Activated naive CD4-positive, alpha-beta T cell (primary cell): ENCODE measurements at places on chromosomes 1 and 21.

DNA sequence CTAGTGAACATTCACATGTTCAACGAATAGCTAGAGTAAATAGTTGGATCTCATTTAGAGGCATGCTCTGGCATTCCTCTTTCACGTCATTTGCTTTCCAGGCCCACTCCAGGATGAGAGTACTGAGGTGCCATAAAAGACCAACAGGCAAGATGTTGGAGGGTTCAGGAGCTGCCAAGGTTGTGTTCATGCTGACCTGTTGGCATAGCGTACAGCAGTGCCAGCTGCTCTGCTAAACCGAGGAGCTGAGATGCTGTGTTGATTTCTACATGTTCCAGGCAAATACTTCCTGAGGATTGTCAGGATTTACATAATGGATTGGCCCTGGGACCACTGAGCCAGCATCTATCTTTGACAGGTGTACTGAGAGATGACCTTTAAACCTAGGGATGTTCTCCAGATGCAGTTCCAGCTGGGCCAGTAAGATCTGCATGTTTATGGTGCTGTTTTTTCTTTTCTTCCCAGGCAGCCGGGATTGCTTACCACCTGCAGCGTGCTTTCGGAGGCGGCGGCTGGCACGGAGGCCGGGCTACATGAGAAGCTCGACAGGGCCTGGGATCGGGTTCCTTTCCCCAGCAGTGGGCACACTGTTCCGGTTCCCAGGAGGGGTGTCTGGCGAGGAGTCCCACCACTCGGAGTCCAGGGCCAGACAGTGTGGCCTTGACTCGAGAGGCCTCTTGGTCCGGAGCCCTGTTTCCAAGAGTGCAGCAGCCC is 66.9 kb downstream of the DISC1 start:
- DNase-seq = no peak

GRCh38 chr1:18722270-18722669 is 91.6 kb downstream of the PAX7 start:
- no peak for DNase-seq

DNA sequence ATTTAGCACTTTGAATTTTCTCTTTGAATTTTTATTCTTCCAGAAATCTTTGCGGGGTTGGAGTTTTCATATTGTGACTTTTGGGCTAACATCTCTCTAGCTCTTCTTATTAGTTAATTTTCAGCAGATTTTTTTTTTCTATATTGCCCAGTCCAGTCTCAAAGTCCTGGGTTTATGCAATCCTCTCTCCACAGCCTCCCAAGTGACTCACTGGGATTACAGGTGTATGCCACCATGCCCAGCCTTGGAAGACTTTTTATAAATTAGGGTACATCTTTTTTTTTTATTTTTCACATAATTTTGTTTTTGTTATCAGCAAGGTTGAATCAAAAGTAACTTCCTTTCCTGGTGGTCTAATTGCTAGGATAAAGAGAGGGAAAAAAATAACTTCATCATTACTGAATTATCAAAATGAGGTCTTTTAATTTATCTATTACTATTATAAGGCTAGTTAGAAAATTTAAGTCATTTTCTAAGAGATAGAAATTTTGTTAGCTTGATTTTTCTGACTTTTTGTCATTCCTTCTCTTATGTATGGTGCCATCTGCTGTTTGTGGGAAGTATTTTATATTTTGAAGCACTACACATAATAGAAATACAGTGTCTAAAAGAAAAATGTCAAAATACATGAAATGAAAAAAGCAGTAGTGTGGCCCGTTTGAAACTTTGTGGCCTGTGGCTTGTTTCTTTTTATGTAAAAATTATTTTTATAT is 273.4 kb upstream of the CACYBP start:
- no peak for DNase-seq

DNA sequence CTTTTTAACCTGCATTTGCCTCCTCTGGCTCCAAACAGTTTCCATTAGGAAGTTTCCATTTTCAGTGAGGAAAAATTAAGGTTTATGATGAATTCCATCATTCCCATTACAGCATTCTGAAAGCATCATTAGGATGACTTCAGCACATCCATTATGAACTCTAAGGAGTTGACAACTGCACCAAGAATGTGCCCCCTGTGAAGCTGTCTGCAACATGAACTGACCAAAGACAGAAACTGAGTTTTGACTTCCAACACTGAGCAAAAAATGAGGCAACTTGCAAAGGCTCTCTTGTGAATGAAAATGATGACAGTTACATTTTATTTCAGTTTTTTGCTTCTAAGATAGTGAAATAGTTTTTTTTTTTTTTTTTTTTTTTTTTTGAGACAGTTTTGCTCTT is 18.3 kb upstream of the KCNE1 start:
- DNase-seq = no peak

DNA sequence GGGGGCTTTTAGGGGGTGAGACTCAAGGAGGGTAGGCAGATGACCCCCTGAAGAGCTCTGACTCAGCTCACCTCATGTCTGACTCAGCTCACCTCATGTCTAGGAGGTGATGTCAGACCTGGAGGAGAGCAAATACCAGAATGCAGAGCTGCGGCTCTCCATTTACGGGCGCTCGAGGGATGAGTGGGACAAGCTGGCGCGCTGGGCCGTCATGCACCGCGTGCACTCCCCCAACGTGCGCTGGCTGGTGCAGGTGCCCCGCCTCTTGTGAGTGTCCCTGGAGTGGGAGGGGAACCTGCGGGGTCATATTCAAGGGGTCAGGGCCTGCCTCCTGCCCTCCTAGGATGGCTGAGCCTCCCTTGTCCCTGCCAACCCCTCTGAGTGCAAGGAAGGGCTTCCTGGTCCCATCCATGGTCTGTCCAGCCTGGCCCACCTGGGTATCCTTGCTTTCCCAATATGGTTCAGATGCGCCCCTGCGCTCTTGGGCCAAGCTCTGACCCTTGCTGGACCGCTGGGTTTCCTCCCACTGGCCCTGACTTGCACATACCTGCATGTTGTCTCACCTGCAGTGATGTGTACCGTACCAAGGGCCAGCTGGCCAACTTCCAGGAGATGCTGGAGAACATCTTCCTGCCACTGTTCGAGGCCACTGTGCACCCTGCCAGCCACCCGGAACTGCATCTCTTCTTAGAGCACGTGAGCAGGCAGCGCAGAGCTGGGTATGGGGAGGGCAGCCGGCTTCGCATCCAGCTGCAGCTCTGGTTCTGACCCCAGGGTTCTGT is 9.1 kb downstream of the AMPD2 start:
- DNase-seq = no peak

GRCh38 chr1:63904826-63905225 is 131.0 kb downstream of the ROR1 start:
- DNase-seq = no peak

DNA sequence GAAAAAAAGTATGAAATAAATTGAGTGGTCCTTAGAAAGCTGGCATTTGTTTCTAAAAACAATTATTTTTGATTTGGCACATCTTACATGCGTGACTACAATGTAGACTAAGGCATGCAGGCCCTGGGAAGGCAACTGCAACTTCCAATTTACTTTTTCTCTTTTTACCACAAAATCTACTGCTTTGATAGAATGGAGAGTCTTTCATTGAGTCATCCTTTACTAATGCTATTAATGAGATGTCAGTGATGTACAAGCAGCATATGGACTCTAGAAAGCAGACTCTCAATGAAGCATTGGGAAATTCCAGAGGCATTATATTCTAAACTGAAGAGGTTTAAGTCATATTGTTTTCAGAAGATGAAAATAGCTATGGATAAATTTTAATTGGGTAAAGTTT is 29.6 kb upstream of the PRRX1 start:
- DNase-seq = no peak

DNA sequence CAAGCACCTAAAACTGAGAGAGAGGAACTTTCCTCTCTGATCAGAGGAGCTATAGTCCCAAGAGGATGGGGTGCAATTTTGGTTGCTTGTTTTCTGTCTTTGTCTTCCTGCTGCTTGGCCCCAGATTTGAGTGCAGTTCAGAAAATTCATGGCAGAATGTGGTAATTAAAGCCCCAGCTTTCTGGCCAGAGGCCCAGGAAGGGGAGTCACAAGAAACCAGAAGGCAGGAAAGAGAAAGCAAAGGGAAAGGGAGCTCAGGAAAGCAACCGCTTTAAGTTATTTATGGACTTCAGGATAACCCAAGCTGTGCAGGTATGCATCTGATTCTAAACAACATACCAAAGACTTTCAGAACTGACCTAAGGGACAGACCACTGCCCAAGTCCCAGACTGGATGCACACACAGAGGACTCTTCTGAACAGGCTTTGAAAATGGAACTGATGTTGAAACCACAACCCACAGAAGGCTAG is 88.8 kb downstream of the ST3GAL3 start:
- DNase-seq = no peak

GRCh38 chr1:233480198-233480597 is 133.7 kb upstream of the KCNK1 start:
- DNase-seq = no peak

- DNase-seq = no peak
These were observed 37.4 kb downstream of the MAP3K21 start for GRCh38 chr1:233364695-233365539.

DNA sequence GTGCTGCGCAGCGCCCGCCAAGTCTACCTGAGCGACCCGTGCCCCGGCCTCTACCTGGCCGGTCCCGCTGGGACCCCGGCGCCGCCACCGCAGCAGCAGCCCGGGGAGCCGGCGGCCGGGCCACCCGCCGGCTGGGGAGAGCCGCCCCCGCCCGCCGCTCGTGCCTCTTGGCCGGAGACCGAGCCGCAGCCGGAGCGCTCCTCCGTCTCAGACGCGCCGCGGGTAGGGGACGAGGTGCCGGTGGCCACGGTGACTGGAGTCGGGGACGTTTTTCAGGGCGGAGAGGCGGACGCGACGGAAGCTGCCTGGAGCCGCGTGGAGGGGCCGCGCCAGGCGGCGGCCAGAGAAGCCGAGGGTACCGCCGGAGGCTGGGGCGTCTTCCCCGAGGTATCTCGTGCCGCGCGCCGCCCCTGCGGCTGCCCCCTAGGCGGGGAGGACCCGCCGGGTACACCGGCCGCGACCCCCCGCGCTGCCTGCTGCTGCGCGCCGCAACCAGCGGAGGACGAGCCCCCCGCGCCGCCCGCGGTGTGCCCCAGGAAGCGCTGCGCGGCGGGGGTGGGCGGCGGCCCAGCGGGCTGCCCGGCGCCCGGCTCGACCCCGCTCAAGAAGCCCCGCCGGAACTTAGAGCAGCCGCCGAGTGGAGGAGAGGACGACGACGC is 646 bp downstream of the IER5 start:
- peak; percentile 33 for DNase-seq

- DNase-seq = no peak
These were observed 23.5 kb upstream of the CR2 start for GRCh38 chr1:207430602-207431001.

GRCh38 chr1:205925736-205926135 is 17.5 kb downstream of the SLC26A9 start:
- no peak for DNase-seq

- DNase-seq = no peak
These were observed 362.0 kb downstream of the ADGRL2 start for GRCh38 chr1:82162486-82163420.

DNA sequence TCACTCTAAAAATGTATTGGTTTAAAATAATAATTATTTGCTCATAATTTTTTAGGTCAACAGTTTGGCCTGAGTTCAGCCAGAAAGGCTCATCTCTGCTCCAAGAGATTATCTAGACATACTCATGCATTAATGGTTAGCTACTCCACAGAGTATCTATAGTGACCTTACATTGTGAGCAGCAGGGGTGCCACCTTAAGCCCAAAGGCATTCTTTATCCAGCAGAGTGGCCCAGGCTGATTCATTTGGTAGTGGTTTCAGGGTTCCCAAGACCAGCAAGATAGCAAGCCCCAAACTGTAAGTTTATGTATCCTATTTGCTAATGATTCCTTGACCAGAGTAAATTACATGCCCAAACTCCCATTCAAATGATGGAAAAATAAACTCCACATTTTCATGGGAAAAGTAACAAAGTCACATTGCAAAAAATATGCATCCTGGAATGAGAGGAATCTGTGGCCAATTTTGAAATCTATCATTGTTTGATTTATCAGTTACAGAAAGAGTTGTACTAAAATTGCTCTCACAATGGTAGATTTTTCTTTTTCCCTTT is 182.6 kb upstream of the KCNK2 start:
- no peak for DNase-seq

DNA sequence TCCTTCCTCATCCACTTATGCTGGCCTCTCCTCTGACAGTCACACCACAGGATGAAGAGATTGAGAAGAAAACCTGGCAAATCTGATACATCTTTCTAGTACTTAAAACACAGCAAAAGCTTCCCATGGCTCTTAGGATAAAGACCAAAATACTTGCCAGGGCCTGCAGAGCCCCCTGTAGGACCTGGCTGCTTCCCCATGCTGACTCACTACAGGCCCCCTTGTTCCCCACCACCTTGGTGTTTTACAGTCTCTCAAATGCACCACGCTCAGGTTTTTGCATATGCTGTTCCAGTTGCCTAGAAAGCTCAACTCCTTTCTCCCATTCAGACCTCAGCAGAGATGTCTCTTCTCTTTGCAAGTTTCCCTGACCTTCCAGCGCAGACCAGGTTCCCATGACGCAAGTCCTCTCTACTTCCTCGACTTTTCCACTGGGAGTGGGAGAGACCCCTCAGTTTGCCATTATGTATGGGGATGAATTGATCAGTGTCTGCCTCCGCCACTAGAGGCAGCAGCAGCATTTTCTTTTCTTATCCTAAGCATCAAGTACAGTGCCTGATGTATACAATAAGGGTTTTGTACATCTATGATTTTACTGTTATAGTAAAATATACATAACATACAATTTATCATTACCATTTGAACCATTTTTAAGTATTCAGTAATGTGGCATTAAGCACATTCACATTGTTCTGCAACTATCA is 113.8 kb upstream of the C8B start:
- DNase-seq = no peak

- DNase-seq = no peak
These were observed 1.3 kb upstream of the FTCD start for GRCh38 chr21:46156678-46157077.

- no peak for DNase-seq
These were observed 27.8 kb upstream of the TIAM1 start for GRCh38 chr21:31371715-31372470.

DNA sequence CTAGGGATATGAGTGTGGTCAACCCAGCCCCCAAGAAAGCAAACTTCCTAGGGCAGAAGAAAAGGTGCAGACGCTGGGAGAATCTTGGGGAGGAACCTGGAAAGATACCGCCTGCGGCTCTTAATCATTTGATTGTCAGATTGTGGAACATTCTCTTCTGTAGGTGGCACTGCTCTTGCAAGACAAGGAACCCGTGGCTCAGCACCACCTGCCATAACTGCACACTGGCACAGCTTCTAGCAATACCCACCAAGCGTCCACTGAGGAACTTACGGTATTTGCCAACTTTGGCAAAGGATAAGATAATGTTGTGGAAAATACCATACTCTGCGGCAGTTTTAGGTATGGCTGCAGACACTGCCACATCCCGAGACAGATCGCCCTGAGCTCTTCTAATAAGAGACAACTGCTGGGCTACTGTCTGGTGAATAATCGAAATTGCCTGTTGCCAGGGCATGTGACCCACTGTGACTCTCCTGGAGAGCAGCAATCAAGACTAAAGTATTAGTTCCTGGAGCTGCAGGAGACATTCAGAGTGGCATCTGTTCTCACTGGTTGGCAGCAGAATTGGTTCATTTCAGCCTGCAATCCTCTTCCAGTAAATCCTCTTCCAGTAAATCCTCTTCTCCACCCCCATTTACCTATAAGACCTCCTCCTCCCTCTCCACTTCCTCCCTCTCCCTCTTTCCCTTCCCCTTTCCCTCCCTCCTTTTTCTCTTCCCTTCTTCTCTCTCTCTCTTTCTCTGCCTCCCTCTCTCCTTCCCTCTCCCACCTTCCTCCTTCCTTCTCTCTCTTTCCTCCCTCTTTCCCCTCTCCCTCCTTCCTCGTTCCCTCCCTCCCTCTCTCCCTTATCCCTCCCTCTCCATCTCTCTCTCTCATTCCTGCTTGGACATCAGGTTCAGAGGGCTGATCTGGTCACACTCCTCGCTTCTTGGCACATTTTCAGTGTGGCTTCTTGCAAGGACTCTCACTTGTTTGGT is 49.7 kb upstream of the B3GALT5 start:
- no peak for DNase-seq
